A549 treated with ZK216348 at 1 μM for 4 hours (cell line): ENCODE measurements at places on chromosomes 13 and 19. TPM values are rescaled to one million over a fixed set of nuclear protein-coding genes. Genes with fewer than 3 reads are reported as not detected.

Gene KLK8
- total RNA-seq = not detected in 5 replicates

Gene RFC3
- total RNA-seq = 22.0 to 34.2 TPM (median 30.9 TPM) in 5 replicates

Gene AKAP11
- total RNA-seq = 3.3 to 8.1 TPM (median 5.8 TPM) in 5 replicates

Gene UGGT2
- 5.3 to 10.3 TPM (median 9.5 TPM) in 5 replicates for total RNA-seq

Gene NLRP11
- 0.05 to 0.06 TPM in 2 of 5 replicates, not detected in the others for total RNA-seq
